ENCODE measurements at places on chromosomes 16 and 17.

GRCh38 chr17:34886831-34887230 lies 74.4 kb downstream of the CCT6B start:
- DNase-seq: no peak

- DNase-seq: no peak
These were observed 35.9 kb downstream of the PITPNC1 start for GRCh38 chr17:67412941-67413340.

- DNase-seq: no peak
These were observed 172.6 kb upstream of the CDH13 start for GRCh38 chr16:82454152-82454551.

GRCh38 chr17:66834426-66834918 lies 445 bp upstream of the CACNG5 start:
- DNase-seq: no peak

DNA sequence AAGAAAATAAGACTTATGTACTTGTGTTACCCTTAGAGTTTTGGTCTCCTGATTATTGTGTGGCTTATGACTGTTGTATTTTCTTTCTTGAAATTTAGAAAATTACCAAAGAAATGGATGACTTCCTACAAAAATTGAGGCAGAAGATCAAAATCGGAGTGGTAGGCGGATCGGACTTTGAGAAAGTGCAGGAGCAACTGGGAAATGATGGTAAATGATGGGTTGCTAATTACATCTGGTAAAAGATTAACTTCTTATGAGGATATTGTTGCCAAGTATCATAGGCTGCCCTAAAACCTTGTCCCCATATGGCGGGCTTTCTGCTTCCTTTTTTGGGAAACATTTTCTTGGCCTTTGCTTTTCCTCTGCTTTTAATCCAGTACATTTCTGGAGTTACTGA lies 4.1 kb downstream of the PMM2 start:
- no peak for DNase-seq
